Anterior cingulate cortex (tissue), 58 donors: ENCODE measurements at places on chromosomes 4 and X.

DNA sequence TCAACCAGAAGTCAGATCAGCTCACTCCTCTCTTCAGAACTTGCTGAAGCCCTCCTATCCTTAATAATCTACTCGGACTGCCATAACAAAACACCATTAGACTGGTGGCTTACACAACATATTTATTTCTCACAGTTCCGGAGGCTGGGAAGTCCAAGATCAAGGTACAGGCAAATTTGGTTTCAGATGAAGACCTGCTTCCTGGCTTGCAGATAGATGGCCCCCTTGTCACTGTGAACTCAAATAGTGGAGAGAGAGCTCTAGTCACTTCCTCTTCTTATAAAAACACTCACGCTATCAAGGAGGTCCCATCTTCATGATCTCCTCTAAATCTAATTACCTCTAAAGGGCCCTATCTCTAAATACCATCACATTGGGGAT, 125.1 kb downstream of the CAMK2D start:
- DNase-seq: no peak

- DNase-seq: no peak
Observed at GRCh38 chr4:27176400-27176799, 315.8 kb downstream of the STIM2 start.

GRCh38 chr4:90317785-90318184, 190.6 kb downstream of the CCSER1 start:
- DNase-seq: no peak

- no peak for DNase-seq
Observed at GRCh38 chr4:186757696-186758355, 34.2 kb upstream of the FAT1 start.

DNA sequence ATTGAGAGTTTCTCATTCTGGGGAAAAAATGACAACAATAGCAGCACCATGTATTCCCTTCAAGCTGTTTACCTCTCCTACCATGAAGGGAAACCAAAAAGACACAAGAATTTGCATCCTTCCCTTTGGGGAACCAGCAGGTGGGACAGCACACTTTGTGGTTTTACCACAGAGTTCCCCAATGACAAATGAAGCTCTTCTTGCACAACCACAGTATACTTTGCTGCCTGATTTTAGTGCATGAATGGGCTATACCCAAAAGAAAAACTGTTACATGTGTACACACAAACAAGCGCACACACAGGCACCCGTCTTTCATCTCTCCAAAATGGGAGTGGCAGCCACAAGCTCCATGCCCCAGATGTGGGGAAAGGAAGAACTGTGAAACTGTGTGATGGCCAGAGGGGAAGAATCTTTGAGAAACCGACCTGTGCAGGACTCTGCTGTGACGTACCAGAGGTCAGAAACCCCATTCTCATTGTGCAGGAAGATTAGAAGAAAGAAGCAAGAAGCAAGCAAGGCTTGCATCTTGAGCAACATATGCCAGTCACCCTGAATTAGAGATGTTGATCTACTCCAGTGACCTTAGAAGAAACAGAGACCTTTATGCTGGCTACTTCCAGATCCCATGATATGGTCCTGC, 2.7 kb upstream of the MAML3 start:
- no peak for DNase-seq

DNA sequence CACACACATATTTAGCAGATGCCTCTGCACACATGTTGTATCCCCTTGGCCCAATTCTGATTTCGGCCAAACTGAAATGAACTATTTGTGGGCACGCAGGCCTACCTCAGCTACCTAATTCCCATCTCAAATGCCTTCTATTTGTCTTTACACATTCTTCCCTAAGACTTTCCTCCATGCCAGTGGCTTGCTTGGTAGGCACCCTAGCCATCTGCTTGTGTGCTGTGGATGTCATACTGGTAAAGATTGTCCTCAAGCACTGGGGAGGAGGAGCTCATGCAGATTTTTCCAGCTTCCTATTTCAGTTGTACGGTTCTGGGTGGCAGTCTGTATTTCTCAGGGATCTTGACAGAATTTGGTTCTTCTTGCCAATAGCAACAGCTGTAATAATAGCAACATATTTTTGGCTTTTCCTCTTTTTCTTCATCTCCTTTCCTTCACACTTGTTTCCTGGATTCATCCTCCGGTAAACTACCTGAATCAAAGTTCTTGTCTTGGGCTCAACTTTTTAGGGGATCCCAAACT, 514.3 kb downstream of the ADGRL3 start:
- no peak for DNase-seq

DNA sequence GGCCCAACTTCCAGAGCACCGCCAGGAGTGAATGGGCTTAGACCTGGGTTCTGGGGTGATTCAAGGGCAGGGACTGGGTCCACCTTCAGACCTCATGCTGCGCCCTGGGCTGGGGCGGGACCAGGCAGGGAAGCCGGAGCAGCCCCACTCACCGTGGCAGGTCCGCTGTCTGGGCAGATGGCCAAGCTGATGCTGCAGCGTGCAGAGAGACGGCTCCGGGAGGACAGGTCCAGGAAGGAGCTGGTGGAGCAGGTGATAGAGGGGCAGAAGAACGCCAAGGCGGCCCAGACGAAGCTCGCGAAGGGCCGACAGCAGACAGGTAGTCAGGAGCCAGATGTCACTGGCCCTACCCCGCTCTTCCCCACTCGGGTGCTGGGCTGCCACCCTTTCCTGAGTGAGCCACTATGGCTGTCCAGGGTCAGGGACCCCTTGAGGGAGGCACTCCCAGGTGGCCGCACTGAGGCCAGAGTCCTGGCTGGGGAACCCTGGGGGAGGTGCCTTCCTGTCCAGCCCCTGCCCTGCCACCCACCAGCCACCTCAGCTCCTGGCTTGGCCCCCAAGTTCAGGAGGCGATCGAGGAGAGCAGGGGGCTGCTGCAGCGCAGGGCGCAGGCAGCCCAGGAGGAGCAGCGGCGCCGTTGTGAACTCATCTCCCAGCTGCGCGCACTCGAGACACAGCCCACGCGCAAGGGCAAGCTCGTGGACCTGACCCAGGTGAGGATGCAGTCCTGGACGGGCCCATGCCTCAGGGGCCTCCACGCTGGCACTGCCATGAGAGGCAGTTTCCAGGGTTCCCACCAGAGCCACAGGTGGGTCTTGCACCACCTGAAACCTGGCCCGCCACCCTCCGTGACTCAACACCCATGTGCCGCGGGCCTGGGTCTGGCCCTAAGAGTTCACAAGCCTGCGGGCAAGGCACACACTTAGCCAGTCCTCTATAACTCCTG, 10.1 kb upstream of the RNF4 start:
- no peak for DNase-seq

DNA sequence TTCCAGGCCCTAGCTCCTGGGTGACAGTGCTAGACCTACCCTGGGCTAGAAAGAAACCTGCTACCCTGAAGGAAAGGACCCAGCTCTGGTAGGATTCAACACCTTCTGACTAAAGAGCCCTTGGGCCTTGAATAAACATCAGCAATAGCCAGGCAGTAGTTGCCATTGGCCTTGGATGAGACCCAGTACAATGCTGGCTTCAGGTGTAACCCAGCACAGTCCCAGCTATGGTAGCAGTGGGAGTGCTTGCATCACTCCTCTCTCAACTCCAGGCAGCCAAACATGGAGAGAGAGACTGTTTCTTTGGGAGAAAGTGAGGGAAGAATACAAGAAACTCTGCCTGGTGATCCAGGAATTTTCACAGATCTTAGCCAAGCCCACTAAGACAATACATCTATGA, 73.5 kb upstream of the CXorf66 start:
- DNase-seq: no peak

DNA sequence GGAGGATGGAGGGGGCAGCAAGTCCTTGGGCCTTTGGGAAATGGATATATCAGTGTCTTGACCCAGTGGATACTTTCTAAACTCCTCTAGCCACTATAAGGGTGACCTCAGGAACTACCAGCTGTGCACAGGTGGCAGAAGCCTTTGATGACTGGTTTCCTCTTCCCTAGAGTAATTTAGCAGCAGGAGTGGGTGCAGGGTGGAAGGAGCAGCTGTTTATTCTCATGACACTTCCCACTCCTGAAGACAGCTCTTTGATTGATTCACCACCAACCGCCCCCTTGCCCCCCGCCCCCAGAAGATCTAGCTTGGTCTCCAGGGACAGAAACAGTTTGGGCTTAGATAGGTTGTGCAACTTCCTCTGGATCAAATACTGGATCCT, 63.0 kb downstream of the GPC3 start:
- no peak for DNase-seq

DNA sequence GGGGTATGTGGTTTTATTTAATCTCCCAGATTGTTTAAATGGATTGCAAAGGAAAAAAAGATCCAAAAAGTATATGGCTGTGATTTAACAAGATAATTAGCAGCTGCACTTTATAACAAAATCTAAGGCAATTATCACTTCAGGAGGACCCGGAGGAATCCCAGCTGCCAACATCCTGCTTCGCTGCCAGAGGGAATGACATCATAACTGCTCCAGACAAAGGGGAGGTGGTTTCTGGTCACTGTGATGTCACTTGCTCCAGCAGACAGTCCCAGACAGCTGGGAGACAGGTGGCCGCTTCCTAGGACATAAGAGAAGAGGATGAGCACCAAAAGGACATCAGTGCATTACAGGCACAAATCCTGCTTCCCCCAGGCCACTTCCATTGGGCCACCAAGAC, 371.0 kb downstream of the BCOR start:
- no peak for DNase-seq

- no peak for DNase-seq
Observed at GRCh38 chr4:59243038-59243437, 1957.1 kb upstream of the ADGRL3 start.

- DNase-seq: no peak
Observed at GRCh38 chr4:673349-674091, 556 bp downstream of the ATP5ME start.

DNA sequence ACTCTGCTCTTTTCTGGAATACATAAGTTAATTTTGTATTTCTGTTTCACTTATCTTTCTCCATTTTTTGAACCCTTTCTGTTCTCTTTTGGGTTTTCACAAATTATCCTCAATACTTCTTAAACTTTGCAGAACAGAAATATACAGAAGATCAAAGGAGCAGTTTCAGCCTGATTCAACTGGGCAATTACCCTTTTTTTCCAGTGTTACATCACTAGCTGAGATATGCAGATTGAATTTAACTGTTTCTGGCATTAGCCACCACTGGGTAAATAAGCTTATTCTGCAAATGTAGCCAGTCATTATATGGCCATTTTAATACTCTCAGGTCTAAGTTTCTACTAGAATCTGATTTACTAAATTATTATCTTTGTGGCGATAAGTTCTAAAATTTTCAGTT, 66.9 kb upstream of the GRID2 start:
- DNase-seq: no peak

GRCh38 chr4:185381288-185382196, 14.2 kb downstream of the LRP2BP start:
- no peak for DNase-seq

GRCh38 chr4:44978020-44978419, 251.7 kb upstream of the GNPDA2 start:
- DNase-seq: no peak

GRCh38 chr4:130029442-130029841, 933.5 kb downstream of the C4orf33 start:
- DNase-seq: no peak

GRCh38 chr4:72569719-72570235, 756 bp upstream of the ADAMTS3 start:
- DNase-seq: no peak

DNA sequence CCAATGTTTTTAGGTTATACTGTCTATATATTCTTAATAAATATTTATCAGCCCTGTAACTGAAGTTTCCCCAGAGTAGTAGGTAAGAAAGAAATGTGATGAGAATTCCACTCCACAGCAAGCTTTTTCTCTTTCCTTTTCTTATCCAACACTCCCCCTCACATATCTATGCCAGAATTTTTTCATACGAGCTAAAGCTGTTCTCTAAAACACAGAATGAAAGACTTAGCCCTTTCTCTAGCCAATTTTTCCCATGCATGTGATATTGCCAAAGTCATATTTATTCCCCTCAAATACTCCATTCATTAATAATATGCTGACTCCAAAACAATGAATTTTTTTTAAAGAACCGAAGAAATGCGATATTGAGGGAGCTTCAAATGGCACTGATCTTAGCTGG, 32.3 kb downstream of the VEGFC start:
- no peak for DNase-seq

DNA sequence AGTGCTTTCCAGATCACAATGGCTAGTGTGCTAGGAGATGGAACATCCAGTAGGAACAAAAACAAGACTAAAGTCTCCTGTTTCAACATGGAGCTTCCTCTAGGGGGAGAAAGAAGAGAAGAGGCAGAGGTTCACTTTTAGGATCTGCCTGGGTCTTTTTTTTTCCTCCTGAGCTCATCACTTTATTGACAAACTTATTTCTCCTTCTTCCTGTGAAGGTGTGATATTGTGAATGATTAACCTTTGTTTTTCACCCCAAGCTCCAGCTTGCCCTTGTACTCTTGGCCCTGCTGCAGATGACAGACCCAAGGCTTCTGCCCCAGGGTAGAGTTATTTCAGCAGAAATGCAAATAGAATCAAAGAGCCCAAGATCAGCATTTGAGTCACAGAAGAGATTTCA, 13.5 kb downstream of the PAGE4 start:
- DNase-seq: no peak

- DNase-seq: peak; percentile 21
Observed at GRCh38 chrX:131633285-131633917, 89.5 kb downstream of the OR13H1 start.

DNA sequence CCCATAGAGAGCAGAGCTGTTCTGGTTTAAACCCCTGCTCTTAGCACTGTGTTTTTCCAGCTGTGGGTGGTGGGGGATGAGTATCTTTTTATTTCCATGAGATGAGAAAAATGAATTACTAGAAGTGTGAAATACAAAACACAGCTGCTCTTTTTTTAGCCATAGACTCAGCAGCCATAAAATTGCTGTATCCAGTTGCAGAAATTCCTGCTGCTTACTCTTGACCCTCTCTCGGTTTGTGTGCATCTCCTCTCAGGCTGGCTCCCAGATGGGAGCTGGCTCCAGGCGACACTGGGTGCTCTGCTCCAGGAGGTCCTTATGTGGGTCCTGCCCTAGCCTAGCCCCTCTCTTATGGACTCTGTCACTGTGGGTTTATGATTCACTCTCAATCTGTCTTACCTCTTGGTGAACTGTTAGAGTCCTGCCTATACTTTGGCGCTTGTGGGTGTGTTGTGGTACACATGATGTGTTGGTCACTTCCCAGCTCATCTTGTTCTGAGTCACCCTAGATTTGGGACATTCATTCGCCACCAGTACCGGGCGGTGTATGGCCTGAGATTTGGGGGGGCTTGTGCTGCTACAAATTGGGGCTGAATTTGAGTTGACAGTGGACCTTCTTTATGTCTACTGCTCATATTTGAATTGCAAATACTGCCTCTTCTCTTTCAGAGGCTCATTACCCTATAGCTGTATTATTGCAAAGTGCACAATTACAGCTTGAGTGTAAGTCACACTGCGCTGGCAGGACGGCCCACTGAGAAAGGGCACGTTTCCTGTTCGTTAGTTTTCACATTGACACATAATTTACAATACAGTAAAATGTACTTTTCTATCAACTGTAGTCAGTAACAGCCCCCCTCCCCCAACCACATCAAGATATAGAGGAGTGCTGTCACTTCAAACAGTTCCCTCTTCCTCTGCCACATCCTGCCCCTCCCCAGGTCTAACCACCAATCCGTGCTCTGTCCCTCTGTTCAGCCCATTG, 46.9 kb upstream of the MSANTD1 start:
- DNase-seq: no peak
